ENCODE measurements at places on chromosomes 1 and 21. TPM values are rescaled to one million over a fixed set of nuclear protein-coding genes. Genes with fewer than 3 reads are reported as not detected.

SLC35A3 gene
- 25.1 TPM for total RNA-seq

GRCh38 chr1:116854403-116854690 is 55.4 kb upstream of the PTGFRN start:
- DNase-seq, result peak; percentile 25

DNA sequence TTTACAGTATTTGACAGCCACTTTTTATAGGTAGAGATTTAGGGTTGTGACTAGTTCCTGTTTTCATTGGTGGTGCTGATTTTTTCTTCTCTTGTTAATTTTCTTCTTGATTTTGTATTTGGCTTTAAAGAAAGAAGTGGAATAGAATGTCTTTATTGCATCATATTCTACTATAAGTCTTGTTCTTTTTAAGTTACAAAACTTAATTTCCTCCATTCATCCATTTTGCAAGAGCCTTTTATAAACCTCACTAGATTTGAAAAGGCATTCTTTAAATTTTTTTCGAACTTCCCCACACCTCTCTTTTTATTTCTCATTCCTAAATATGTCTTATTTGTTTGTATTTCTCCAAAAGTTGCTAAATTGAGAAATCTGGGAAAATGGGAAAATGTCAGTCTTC is 1368.6 kb upstream of the ADGRL4 start:
- DNase-seq, result no peak

S100A9 gene
- not detected for total RNA-seq

C8B gene
- total RNA-seq, result not detected

DNA sequence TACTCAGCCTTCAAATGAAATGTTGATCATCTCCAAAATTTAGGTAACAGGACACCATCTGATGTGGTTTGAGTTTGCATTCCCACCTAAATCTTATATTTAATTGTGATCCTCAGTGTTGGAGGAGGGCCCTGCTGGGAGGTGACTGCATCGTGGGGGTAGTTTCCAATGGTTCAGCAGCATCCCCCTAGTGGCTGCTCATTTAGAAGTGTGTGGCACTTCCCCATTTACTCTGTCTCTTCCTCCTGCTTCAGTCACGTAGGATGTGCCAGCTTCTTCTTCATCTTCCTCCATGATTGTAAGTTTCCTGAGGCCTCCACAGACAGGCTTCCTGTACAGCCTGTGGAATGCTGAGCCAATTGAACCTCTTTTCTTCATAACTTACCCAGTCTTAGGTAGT is 731.2 kb downstream of the USP25 start:
- no peak for DNase-seq

GRCh38 chr1:41393716-41394368 is 32.6 kb downstream of the FOXO6 start:
- no peak for DNase-seq

DNA sequence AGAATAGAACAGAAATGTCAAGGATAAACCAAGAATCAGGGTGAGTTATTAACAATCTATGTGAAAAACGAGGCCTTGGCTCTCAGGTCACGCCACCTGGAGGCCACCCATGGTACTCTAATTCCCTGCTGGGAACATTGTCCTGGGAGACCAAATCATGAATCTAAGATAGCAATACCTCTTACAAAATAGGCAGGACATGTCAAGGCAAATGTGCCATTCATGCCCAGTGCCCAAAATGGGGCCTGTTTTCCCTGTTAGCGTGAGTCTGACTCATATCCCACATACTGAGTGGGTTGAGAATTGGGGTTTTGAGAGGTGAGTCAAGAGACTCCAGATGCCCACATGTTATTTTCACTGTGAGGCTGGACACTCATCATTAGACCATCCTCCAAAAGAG is 380.8 kb downstream of the HHIPL2 start:
- peak; percentile 65 for DNase-seq

- DNase-seq, result no peak
Measured at GRCh38 chr1:50378770-50379169, 44.5 kb downstream of the DMRTA2 start.

DNA sequence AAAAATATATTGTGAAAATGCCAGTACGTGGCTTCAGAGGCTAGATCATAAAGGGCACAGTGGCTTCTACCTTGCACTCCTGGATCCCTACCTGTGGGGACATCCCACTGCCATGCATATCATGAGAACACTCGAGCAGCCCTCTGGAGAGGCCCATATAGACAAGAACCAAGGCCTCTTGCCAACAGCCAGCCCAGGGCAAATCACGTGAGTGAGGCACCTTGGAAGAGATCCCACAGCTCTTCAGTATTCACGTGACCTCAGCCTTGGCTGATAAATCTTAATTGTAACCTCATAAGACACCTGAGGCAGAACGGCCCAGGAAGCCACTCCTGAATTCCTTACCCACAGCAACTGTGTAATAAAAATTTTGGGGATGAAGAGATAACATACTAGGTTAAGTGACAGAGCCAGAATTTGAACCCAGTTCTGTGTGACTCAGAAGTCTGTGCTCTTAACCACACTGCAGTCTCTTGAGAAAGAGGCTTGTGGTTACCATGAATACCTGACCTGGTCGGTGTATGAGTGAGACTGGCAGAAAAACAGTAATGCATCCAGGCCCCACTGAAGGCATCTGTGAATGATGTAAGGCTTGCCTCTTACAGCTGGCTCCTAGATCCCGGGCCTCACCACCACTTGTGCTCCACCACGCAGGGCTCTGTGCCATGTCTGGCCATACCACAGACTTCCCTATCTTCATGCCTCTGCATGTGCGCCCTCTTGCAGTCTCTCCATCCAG is 6.9 kb upstream of the A3GALT2 start:
- no peak for DNase-seq

- no peak for DNase-seq
Measured at GRCh38 chr1:107820801-107821200, 144.2 kb downstream of the VAV3 start.

GRCh38 chr1:15155888-15156741 is 2.6 kb downstream of the TMEM51 start:
- no peak for DNase-seq

RER1 gene
- 108 TPM for total RNA-seq

DNA sequence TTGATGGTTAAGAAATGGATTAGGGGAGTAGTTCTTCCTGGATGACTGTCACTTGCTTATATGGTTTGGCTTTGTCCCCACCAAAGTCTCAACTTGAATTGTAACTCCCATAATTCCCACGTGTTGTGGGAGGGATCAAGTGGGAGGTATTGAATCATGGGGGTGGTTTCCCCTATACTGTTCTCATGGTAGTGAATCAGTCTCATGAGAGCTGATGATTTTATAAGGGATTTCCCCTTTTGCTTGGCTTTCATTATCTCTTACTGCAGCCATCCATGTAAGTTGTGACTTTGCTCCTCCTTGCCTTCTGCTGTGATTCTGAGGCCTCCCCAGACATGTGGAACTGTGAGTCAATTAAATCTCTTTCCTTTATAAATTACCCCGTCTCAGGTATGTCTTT is 1621.1 kb downstream of the MRPL39 start:
- no peak for DNase-seq

DNA sequence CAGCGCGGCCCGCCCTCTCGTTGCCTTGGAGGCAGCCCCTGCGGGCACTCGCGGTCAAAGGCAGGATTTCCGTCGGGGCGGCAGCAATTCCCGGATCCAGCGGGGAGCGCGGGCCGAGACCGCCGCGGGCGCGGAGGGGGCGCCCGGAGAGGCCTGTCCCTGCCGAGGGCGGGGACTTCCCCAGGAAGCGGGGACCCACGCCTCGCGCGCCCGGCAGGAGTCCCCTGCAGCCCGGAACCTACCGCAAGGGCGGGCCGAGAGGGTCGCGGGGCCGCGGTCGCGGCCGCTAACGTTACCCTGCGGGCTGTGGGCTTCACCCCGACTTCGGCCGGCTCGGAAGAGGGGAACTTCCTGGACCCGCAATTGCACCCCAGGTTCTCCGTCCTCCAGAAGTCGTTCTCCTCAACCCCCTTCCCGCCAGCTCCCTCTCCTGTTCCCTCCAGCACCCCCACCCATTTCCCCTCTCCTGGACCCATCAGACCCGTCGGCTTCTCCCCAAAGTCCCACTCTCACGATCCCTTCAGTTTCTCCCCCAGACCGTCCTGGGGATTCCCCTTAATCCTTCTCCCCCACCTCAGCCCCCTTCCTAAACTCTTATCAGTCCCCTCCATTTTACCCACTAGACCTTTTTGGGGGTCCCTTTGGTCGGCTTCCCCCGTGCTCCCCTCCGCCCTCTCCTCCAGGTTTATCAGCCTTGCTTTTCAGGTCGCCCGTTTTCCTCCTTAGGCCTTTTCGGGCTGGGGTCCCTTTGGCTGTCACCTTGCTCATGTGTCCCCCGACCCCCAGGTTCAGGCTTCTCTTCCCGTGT is 604 bp downstream of the FGR start:
- no peak for DNase-seq

DNA sequence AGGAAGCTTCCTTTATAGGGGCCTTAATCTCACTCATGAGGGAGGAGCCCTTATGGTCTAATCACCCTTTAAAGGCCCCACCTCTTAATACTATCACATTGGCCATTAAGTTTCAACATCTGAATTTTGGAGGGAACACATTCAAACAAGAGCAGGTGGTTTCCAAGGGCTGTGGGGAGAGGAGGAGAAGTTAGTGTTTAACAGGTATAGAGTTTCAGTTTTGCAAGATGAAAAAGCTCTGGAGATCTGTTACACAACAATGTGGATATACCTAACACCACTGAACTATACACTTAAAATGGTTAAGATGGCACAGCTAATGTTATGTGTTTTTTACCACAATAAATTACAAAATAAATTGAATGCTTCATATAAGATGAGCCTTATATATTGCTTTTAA is 113.4 kb upstream of the DNAH14 start:
- DNase-seq, result no peak

Data from Karpas-422 (cell line).